ENCODE measurements at places on chromosomes 7 and 10.

- DNase-seq: no peak
Measured at GRCh38 chr7:16004702-16005101, 318.2 kb upstream of the MEOX2 start.

GRCh38 chr7:97971120-97971989, 18.6 kb downstream of the OCM2 start:
- no peak for DNase-seq

DNA sequence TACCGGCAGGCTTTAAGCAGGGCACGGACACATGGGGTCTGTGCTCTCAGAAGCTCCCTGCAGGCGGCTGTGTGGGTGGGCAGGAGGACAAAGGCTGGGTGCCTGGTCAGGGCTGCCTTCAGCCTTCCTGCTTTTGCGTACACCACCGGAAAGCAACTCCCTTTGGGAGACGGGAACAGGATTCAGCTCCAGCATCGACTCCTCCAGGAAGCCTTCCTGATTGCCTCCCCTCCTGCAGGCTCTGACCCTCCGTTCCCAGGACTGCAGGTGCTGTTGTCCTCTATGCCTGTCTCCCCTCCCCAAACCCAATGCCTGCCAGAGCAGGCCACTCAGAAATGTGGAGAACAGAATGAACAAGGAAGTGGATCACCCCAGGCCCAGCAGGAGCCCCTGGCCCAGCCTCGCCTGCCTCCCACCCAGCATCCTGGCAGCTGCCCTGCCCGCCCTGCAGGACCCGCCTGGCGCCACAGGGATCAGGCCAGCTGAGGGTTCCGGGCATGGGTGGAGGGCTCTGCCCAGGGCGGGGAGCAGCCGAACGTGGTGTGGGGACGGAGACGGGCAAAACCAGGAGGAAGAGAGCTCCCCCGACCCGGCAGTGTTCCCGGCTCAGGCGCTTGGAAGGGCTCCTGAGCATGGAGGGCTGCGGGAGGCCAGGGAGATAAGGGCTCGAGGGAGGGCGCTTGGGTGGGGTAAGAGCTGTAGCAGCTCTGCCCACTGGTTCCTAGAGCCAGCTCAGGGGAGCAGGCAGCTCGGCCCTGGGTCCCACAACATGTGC, 6.2 kb upstream of the ELN start:
- no peak for DNase-seq

DNA sequence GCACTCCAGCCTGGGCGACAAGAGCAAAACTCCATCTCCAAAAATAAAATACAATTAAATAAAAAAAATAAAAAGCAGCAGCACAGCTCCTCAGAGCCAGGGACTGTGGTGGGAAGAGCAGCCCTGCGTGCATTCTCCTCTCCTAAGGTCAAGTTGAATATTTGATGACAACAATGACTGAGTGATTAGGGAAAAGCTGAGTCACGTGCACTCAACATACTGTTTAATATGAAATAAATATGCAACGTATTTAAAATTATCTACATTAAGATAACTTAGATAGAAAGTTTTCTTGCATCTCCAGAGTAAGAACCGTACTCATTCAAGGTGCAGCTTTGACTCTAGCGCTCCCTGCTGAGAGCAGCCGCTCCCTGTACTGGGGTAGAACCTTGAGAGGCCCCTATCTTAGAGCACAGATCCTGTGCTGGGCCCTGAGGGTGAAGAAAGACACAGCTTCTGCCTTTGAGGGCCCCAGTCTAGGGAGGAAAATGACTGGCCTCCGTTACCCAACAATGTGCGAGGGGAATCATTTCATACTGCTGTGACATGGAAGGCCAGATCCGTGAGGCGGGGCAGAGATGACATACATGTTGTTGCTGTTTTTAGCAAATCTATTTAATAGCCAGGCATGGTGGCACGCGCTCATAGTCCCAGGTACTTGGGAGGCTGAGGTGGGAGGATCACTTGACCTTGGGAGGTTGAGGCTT, 81.1 kb downstream of the SVIL start:
- DNase-seq: no peak

DNA sequence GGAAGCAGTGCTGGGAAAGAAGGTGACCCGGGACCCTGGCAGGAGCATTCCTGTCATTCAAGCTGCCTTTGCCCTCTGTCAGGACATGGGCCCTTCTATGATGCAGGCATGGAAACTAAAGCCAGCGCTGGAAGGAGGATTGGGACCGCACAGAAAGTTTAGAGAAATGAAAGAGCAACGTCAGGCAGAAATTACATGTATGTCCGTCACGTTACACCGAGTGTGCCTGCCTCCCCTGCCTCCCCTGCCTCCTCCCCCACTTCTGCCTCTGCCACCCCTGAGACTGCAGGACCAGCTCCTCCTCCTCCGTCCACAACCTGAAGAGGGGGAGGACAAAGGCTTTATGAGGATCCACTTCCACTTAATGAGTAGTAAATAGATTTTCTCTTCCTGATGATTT, 13.9 kb upstream of the PWWP2B start:
- no peak for DNase-seq

GRCh38 chr10:990808-991207, 2.6 kb downstream of the GTPBP4 start:
- DNase-seq: no peak

DNA sequence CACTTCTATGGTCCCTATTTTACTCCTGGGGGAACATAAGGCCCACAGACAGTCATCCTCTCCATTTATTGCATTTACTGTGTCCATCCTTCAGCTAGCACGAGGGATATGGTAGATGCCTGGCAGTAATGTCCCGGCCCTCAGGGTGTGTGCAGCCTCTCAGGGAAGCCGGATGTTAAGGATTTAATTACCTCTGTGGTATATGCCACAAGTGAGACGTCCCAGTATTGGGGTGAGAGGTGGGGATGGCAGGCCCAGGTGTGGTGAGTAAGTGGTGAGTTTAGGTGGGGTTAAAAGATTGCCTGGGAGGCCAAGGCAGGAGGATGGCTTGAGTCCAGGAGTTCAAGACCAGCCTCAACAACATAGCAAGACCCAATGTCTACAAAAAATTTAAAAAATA, 144.9 kb downstream of the SH3PXD2A start:
- no peak for DNase-seq

DNA sequence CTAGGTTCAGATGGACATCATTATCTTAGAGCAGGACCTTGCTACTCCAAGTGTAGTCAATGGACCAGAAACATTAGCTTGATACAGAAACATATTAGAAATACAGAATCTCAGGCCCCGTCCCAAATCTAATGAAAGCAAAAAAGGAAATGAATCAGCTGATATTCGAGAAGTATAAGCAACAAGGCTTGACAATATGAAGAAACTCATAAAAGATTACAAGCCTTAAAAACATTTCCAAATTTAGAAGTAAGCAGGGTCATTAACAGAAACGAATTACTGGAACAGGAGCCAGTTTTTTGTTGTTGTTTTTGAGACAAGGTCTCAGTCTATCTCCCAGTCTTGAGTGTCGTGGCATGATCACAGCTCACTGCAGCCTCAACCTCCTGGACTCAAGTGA, 40.5 kb upstream of the GSAP start:
- no peak for DNase-seq

GRCh38 chr7:35630024-35630972, 64.6 kb downstream of the HERPUD2 start:
- DNase-seq: no peak

GRCh38 chr10:106997721-106998120, 166.8 kb downstream of the SORCS1 start:
- no peak for DNase-seq

DNA sequence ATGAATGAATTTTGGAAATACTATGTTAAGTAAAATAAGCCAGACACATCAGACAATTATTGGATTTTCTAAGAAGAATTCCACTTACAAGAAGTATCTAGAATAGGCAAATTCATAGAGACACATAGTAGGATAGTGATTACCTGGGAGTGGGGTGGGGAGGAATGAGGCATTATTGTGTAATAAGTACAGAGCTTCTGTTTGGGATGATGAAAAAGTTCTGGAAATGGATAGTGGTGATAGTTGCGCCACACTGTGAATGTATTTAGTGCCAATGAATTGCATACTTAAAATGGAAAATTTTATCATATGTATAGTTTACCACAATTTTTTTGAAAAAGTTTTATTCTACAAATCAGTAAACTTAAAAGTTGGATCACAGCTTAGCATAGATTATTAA, 297.2 kb upstream of the KAT6B start:
- no peak for DNase-seq

GRCh38 chr7:121113288-121113687, 124.8 kb downstream of the CPED1 start:
- DNase-seq: no peak

DNA sequence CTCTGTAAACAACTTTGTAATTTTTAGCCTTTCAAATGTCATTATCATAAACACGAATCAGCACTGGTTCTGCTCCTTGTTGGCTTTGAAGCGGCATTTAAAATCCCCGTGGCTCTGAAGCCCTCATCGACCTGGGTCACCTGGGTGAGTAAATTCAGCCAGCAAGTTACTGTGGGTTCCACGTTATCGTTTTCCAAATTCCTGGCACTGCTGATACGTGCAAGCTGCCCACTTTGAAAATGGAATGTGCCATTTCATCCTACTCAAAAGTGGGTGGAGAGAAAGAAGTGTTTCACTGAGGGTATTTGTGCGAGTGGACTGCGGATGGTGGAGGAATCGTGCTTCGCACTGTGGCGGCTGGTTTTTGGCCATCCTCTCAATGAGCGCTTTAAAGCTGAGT, 281.7 kb downstream of the KLF6 start:
- no peak for DNase-seq

DNA sequence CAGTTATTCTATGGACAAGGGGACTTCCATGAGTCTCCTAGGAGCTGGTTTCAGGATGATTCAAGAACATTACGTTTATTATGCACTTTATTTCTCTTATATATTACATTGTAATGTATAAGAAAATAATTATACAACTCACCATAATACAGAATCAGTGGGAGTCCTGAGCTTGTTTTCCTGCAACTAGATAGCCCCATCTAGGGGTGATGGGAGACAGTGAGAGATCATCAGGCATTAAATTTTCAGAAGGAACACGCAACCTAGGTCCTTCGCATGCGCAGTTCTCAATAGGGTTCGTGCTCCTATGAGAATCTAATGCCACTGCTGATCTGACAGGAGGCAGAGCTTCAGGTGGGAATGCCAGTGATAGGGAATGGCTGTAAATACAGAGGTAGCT, 137.9 kb downstream of the ANKRD30A start:
- DNase-seq: no peak

DNA sequence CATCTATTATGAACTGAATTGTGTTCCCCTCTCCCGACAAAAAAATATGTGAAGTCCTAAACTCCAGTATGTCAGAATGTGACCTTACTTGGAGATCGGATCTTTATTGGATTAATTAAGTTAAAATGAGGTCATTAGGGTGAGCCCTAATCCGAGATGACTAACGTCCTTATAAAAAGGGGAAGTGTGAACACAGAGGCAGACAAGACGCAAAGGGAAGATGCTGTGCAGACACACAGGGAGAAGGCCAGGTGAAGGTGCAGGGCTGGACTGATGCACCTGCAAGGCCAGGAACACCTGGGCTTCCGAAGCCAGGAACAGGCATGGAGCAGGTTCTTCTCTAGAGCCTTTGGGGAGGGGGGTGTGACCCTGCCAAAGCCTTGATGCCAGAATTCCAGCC, 187.8 kb downstream of the PARD3 start:
- no peak for DNase-seq

GRCh38 chr10:38032886-38033285, 22.4 kb downstream of the ZNF33A start:
- DNase-seq: no peak

GRCh38 chr7:37151741-37152413, 296.8 kb downstream of the ELMO1 start:
- DNase-seq: no peak

- no peak for DNase-seq
Measured at GRCh38 chr7:5214641-5215040, 24.6 kb downstream of the WIPI2 start.

- no peak for DNase-seq
Measured at GRCh38 chr10:70124918-70125317, 7.7 kb downstream of the AIFM2 start.

DNA sequence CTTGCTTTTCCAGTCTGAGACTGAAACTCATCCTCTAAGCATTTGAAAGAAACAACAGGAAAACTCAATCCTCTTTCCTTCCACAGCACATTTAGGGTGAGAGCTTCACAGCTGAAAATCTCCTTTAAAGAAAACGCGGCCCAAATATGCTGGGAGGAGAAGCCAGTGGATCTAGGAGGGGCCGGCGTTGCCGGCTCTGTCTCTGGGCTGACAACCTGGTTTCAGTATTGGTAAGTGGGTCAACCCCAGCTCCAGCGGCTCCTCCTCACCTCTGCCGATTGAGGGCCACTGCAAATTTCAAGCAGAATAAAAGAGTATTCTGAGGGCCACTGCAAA, 75.3 kb upstream of the CPXM2 start:
- DNase-seq: no peak

GRCh38 chr10:3566627-3567026, 218.4 kb downstream of the KLF6 start:
- no peak for DNase-seq

DNA sequence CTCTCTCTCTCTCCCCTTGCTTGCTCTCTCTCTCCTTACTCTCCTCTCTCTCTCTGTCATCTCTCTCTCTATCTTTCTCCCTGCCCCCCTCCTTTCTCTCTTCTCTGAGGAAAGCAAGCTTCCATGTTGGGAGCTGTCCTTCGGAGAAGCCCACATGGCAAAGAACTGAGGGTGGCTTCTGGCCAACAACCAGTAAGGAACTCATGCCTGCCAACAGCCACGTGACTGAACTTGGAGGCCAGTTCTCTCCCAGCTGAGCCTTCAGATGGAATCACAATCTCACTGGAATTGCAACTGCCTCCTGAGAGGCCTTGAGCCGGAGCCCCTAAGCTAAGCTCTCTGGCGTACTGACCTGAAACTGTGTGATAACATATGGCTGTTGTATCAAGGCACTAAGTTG, 12.0 kb upstream of the DHTKD1 start:
- DNase-seq: no peak

DNA sequence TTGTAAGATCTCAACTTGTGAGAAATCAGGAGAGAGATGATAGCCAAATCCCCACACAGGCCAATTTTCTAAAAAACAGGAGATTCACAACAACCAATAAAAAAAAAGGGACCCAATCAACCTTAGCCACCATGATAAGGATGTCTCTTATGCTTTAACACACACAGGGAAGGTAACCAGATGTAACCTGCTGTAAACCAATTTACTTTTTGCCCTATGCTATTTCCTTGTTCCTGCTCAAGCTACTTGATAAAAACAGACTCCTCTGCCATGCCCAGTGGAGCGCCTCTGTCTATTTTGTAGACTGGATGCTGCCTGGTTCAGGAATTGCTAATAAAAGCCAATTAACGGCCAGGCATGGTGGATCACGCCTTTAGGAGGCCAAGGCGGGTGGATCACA, 123.5 kb upstream of the NPVF start:
- DNase-seq: no peak

- no peak for DNase-seq
Measured at GRCh38 chr10:15652757-15653156, 67.0 kb downstream of the ITGA8 start.

GRCh38 chr10:78572565-78572964, 496.2 kb upstream of the ZMIZ1 start:
- no peak for DNase-seq

- DNase-seq: no peak
Measured at GRCh38 chr10:19209319-19209718, 160.7 kb downstream of the MALRD1 start.

GRCh38 chr10:97203220-97203619, 17.5 kb upstream of the SLIT1 start:
- no peak for DNase-seq

- no peak for DNase-seq
Measured at GRCh38 chr10:88152728-88153133, 289.3 kb downstream of the PTEN start.

- DNase-seq: no peak
Measured at GRCh38 chr10:113704637-113705343, 25.1 kb downstream of the CASP7 start.

GRCh38 chr7:151411551-151411950, 1.7 kb upstream of the WDR86 start:
- no peak for DNase-seq
